Thoracic aorta (tissue), 2 donors: ENCODE measurements at places on chromosomes 2 and 18.

GRCh38 chr18:12038082-12038638, 55.5 kb upstream of the ANKRD62 start:
- no peak for DNase-seq

- DNase-seq = no peak
Observed at GRCh38 chr18:56089612-56090258, 501.7 kb upstream of the TCF4 start.

DNA sequence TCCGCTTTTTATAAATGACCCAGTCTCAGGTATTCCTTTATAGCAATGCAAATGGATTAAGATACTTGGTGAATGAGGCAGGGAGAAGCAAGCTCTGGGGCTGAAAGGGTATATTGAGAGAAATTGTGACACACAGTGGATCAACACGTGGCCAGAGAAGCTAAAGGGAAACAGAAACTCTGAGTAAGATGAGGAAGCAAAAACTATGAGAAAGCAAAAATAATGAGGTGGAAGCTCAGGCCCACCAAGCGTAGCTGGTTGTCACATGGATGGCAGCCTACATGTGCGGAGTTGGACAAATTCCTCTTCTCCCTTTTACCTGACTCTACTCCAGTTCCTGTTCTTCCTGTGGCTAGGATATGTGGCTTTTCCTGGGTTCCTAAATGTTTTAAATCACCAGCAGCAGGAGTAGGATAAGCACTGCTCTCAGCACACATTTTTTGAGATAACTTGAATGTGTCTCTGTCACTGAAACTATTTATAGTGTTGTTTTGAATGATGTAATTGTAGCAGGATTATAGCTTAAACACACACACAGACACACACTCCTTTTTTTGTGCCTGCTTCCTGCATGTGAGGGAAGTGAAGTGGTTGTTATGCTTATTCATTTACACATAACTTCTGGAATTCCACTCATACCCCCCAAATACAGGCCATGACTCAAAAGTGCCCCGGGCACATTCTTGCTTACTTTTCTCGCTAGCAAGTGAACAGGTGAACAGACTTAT, 30.1 kb upstream of the EPC2 start:
- no peak for DNase-seq

- no peak for DNase-seq
Observed at GRCh38 chr18:48734460-48734859, 195.6 kb downstream of the CTIF start.

DNA sequence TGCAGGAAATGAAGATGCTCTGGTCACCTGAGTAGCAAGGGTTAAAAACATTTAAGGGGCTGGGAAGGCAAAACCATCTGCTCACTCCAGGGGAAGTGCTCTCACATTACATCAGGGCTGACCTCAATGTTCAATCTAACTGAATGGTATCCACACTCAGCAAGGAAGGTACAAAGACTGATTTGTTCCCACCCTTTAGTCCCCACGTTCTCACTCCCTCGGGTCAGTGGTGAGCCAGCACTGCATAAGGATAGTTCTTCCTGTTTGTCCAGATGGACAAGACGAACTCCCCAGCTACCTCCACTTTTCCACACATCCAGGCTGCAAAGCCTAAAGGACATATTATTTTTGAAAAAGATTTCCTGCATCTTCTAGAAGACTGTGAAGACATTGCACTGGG, 126.6 kb upstream of the SLC14A2 start:
- DNase-seq = no peak

DNA sequence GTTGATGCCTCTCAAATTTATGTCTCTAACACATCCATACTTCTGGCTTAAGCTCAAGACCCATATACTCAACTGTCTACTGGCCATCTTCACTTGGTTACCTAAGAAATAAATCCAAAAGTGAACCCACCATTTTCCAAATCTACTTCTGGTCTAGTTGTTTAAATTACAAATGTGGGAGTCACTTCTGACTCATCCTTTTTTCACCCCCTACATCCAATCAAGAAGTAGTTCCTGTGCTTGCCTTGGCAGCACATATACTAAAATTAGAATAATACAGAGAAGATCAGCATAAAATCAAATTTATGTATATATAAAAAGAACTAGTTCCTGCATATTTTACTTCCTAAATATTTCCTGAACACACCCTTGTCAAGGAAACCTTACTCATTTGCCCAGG, 53.6 kb downstream of the STRN start:
- no peak for DNase-seq

GRCh38 chr18:26657631-26658581, 109.6 kb upstream of the KCTD1 start:
- DNase-seq = no peak

GRCh38 chr2:31694444-31694843, 113.7 kb upstream of the SRD5A2 start:
- DNase-seq = no peak

DNA sequence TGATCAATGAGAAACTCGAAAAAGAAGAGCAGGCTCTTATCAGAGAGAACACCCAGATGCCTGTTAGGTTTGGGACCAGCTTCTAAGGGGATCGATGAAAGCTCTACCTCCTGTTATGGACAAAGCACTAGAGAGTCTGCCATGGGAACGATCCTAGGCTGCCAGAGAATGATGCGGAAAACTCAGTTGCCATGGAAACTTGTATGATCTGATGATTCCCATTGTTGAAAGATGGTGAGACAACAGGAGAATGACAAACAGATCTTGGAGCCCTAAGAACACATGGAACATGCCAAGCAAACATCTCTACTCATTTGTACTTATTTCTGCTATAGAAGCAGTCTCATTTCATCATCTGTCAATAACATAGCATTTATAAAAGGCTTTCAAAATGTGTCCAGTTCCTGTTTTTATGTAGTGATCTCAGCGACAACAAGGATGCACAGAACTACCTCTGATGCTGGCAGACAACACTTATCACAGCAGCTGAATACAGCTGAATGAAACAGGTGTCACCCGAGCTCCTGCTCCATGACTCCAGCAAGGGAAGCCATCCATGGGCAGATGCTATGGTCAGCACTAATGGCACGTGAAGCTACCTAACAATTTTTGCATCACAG, 59.6 kb downstream of the NCKAP5 start:
- DNase-seq = no peak

- no peak for DNase-seq
Observed at GRCh38 chr2:76808732-76809131, 713.4 kb downstream of the LRRTM4 start.

- DNase-seq = no peak
Observed at GRCh38 chr18:60247103-60247502, 125.5 kb downstream of the MC4R start.

- no peak for DNase-seq
Observed at GRCh38 chr2:215572341-215572848, 136.5 kb upstream of the FN1 start.

- peak; percentile 79 for DNase-seq
Observed at GRCh38 chr18:13375302-13376255, 157.0 kb downstream of the LDLRAD4 start.
